ENCODE measurements at places on chromosomes 7 and 10.

DNA sequence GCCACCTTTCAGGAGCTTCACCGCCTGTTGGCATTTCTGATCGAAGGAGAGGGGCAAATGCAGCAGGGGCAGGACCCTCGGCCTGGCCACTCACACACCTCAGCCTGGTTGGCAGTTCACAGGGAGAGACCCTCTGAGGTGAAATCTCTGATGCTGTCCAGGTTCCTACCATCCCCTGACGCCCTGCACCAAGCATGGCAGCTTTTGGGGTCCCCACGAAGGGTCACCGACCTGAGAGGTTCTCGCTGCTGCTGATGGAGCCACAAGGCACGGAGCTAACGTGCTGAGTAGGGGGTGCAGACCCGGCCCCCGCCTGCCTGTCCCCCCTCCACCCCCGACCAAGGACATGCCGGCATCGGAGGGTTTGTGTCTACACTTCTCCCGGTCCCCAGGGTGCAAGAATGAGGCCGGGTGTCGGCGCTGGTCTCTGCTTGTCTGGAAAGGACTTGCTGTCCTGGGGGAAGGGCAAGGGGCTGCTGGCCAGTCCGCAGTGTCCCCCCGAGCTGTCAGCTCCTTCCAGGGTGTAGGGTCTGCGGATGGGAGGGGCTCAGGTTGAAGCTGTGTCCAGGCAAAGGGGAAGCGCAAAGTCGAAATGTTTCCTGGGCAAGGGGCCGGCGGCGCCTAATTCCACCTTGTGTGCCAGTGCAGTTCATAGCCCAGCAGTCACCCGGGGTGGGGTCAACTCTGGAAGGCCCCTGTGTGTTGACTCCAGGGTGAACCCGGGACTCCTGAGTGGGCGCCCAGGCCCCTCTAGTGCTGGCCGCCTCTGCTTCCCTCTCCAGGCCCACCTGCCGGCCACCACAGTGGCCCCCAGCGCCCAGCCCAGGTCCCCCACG lies 132.6 kb downstream of the DNAJB6 start:
- DNase-seq: no peak

DNA sequence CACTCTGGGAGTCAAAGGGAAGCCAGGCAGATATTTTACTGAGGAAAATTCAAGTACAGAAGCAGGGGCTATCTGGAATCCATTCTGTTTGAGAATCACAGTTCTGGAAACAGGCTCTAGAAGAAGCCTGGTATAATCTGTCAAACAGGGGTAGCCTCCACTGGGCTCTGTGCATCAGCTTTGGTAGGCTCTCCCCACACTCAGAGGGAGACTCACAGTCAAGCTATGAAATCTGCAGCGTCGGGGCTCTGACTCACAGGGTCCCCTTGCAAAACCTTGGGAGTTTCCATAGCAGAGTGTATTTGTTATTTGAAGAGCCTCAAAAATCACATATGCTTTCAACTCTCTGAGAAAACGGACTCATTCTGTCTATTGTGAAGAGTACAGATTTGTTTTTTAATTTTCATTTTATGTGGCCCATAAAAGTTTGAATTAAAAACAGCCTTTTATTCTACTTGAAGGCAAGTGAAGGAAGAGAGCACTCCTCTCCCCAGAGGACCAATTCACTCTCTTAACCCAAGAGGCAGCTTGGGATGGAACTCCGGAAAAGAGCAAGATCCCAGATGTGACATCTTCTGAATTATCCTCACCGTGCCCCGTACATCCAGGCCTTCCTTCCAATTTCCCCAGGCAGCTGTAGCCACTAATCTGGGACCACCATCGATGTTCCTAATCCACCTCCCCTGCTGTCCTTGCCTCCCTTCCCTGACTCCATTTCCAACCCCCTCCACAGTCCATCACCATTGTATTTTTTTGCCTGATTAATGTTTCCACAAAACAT lies 590.9 kb upstream of the MGMT start:
- DNase-seq: no peak

DNA sequence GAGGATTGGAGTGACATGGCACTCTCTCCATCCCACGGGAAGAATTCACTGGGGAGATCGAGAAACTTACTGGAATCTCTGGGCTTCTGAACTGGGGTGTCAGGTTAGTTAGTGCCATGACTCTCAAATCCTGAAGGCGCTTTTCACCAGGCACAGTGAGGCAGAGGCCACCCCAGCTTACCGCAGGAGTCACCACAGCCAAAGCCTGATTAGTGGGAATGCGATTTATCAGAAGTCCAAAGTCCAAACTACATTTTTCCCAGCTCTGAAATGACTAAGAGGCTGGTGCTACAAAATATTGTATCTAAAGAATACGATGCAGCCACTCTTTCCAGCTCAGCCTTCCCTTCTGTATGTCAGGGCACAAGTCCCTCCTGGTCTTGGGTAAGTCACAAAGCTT lies 334.8 kb upstream of the SHH start:
- no peak for DNase-seq

GRCh38 chr7:131424219-131424822 lies 96.6 kb downstream of the MKLN1 start:
- DNase-seq: peak; percentile 56

- no peak for DNase-seq
Measured at GRCh38 chr7:26495569-26495968, 203.9 kb downstream of the SNX10 start.

GRCh38 chr10:50648935-50649227 lies 25.1 kb upstream of the SGMS1 start:
- DNase-seq: no peak

DNA sequence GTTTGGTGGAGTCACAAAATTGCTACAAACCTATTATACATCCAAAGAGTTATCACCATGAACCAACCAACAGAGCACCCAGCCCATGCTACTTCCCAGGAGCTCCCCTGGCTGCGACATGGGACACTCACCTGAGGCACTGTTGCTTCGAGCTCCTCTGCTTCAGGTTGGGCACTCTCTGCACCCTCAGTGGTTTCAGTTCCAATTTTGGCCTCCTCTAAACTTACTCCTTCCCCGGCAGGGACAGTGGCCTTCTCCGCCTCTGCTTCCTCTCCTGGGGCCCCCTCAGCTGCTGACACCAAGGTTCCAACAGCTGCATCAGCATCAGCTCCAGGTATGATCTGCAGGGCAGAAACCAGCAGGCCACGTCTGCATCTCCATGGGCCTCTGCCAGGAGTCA lies 120.4 kb upstream of the TARP start:
- DNase-seq: peak; percentile 31

DNA sequence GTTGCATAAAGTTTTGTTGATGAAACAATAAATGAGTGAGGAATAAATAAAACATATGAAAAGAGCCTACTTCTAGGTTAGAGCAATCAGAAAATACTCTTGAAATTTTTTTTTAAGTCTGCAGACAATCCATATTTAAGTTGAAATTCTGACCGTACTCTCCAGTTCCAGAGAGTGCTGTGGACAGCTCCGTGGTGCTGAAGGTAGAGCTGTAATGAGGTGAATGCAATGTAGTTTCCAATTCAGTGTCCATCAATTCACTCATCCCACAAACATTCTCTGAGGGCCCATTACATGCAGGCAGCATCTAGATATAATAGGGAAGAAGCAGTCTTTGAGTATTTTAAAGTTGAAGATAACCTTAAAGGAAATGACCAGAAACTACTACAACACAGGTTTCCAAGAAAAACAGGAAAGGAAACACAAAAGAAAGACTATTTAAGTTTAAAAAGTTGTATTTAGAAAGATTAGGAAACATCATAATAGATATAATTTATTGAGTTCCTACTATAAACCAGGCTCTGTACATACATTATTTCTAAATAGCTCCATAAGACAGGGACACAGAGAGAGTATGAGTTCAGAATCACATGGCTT lies 44.0 kb upstream of the CRTAC1 start:
- DNase-seq: no peak

- DNase-seq: no peak
Measured at GRCh38 chr10:64444163-64444562, 923.0 kb downstream of the REEP3 start.

DNA sequence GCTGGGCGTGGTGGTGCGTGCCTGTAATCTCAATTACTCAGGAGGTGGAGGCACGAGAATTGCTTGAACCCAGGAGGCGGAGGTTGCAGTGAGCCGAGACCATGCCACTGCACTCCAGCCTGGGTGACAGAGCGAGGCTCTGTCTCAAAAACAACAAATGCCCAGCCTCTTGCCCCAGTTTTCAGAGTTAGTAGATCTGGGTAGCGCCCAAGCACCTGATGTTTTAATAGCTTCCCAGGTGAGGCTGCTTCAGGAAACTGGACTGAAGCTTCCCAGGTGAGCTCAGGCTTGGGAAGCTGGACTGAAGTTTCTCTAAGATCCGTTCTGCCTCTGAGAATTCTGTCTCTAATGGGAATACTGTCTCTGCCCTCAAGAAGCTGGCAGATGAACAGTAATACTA lies 12.2 kb downstream of the RPS24 start:
- no peak for DNase-seq

GRCh38 chr10:120355425-120355824 lies 101.6 kb upstream of the PLPP4 start:
- no peak for DNase-seq

- DNase-seq: no peak
Measured at GRCh38 chr7:138890499-138891445, 90.4 kb downstream of the KIAA1549 start.

- no peak for DNase-seq
Measured at GRCh38 chr7:43929529-43930457, 3.6 kb downstream of the UBE2D4 start.

- no peak for DNase-seq
Measured at GRCh38 chr7:54906963-54907362, 111.9 kb upstream of the EGFR start.

DNA sequence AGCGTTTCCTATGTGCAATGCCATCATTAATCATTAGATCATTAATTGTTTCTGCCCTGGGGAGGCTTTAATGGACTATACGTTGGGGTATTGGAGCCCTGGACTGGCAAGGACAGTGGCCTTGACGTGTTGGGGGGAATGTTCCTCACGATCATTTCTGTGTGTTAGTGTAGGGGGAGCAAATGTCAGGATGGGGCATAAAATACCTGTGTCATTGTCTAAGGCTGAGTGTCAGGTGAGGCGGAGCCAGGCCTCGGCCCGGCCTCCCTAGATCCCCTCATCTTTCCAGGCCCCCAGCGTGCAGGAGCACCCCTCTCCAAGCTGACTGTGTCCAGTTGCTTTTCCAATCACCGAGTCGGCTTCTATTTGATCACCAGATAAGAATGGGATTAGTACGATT lies 346.4 kb upstream of the SHH start:
- no peak for DNase-seq

- DNase-seq: no peak
Measured at GRCh38 chr7:157890921-157891401, 554.2 kb downstream of the DNAJB6 start.

DNA sequence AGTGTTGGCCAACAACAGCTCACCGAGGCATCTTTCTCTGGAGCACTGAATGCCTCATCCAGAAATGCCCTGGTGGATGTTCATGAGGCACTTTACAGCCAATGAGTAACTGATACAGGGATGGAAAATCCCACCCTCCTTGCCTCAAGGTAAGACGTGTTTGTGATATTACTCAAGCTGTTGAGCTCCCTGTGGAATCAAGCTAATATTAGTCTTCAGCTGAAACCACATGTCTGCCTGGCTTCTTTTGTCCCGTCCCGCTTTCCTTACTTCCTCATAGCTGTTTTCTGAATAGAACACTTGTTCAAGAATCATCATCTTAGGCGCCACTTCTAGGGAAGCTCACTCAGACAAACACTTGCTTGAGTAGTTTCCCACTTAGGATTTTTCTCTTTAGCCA lies 422.4 kb downstream of the INHBA start:
- DNase-seq: no peak

DNA sequence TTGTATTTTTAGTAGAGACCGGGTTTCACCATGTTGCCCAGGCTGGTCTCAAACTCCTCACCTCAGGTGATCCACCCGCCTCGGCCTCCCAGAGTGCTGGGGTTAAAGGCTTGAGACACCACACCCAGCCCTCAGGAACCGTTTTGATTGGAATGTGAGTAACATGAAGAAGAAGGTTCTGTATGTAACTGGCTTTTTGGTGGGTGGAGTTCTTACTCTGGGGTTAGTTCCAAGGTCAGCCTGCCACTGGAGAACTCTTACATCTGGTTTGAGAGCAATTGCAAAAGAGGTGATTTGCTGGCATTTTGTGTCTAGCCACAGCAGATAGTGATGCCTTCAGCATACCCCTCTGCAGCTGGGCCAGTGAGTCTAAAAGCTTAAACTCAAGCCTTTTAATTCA lies 457.8 kb upstream of the VSTM2A start:
- DNase-seq: no peak

- DNase-seq: no peak
Measured at GRCh38 chr7:84248843-84249242, 54.3 kb upstream of the SEMA3A start.

- DNase-seq: no peak
Measured at GRCh38 chr7:7505915-7506314, 29.8 kb downstream of the COL28A1 start.

- no peak for DNase-seq
Measured at GRCh38 chr7:5332579-5332978, 49.8 kb downstream of the SLC29A4 start.

GRCh38 chr10:31702005-31702404 lies 226.6 kb downstream of the ARHGAP12 start:
- peak; percentile 60 for DNase-seq

DNA sequence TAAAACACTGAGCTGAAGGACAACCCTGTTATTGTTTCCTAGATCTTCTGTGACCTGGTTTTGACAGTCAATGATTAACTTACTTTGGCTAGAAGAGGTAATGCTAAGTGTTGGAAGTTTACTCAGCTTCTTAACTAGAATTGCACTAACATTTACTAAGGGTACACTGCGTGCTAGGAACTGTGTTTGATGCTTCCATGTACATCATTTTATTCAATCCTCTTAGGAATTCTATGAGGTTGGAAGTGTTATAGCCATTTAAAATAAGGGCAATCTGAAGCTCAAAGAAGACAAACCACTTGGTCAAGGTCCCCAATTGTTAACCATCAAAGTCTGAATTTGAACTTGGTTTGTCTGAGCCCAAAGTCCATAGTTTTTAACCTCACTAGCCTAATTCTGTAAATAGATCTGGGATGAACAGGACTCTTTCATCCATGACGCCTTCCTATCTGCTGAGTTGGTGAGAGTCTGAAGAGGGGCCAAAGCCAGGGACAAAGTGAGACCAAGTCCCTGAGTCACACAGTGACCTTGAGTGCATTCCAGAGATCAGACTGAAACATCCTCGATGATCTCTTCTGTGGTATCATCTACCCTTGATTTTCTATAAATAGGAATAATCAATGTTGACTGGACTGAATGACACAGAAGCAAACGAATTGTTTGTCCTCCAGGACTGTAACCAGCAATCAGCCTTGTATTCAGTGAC lies 29.2 kb upstream of the ZNRF2 start:
- no peak for DNase-seq

All from B cell (primary cell).